ENCODE measurements at places on chromosomes 11 and 22.

GRCh38 chr11:60872124-60872960 lies 5.0 kb downstream of the ZP1 start:
- DNase-seq: no peak

- DNase-seq: no peak
Measured at GRCh38 chr11:30983776-30984441, 385.6 kb downstream of the DCDC1 start.

DNA sequence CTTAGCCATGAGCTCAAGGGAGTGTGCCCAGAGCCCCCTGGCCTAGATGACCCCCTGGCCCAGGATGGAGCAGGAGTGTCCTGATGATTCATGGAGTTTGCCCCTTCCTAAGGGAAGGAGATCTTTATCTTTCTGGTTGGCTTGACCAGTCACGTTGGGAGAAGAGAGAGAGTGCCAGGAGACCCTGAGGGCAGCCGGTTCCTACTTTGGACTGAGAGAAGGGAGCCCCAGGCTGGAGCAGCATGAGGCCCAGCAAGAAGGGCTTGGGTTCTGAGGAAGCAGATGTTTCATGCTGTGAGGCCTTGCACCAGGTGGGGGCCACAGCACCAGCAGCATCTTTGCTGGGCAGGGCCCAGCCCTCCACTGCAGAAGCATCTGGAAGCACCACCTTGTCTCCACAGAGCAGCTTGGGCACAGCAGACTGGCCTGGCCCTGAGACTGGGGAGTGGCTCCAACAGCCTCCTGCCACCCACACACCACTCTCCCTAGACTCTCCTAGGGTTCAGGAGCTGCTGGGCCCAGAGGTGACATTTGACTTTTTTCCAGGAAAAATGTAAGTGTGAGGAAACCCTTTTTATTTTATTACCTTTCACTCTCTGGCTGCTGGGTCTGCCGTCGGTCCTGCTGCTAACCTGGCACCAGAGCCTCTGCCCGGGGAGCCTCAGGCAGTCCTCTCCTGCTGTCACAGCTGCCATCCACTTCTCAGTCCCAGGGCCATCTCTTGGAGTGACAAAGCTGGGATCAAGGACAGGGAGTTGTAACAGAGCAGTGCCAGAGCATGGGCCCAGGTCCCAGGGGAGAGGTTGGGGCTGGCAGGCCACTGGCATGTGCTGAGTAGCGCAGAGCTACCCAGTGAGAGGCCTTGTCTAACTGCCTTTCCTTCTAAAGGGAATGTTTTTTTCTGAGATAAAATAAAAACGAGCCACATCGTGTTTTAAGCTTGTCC lies 14.3 kb downstream of the ADORA2A start:
- no peak for DNase-seq

DNA sequence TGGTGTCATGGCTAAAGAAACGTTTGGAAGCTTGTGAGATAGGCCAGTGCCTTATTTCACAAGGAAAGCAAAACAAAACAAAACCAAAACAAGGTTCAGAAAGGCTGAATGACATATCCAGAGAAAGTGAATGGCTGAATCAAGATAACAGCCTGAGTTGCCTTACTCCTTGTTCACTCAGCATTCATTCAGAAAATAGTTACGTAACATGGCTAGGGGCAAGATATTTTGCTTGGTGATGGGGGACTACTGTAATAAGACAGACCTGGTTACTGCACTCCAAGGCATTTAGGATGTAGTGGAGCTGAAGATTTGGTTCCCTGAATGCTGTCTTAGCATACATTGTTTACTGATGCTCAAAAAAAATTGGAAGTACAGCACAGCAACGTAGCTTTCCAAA lies 47.7 kb downstream of the C11orf91 start:
- DNase-seq: no peak

GRCh38 chr11:23755076-23755475 lies 741.8 kb upstream of the LUZP2 start:
- no peak for DNase-seq

DNA sequence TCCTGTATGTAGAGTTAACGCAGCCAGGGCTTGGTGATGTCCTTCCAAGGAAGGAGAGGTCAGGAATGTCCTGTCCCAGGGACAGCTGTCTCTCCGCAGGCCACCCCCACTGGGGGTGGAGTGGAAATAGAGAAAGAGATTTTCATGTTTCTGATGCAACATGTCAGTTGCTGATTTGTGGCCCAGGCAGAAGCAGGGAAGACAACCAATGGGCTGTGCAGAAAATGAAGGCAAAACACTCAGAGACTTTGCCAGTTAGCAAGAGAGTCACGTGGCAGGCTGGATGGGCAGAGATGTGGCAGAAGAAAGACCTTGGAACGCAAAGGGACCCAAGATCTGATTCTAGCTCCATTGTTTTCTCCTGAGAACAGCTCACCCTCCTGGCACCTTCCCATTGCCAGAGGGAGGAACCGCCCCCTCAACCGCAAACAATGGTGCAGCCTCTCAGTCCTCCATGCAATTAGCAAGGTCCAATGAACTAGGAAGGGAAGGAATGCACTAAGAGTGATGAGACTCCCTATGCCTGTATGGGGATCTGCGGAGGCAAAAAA lies 71.0 kb downstream of the SYN3 start:
- DNase-seq: no peak

- no peak for DNase-seq
Measured at GRCh38 chr11:126332221-126332711, 23.2 kb upstream of the ST3GAL4 start.

DNA sequence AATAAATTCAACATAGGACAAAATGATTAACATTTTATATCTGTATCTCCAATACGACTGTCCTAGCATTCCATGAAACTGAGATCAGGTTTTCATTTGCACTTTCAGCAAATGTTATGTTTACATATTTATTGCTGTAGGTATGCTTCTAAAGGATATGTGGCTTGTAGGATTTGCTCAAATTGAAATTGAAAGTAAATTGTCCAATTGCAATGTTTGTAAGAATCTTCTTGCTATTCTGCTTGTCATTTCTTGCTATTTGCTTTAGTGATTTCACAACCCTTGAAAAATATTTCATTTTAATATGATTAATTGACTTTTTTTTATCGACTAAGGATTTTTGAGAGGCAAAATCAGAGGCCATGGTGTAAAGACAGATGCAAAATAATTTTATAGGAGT lies 904.2 kb upstream of the RAG2 start:
- DNase-seq: no peak

- DNase-seq: peak; percentile 29
Measured at GRCh38 chr11:95231881-95232605, 1.0 kb upstream of the SESN3 start.

GRCh38 chr22:49953027-49953679 lies 7.4 kb upstream of the PIM3 start:
- DNase-seq: no peak

- DNase-seq: no peak
Measured at GRCh38 chr11:3880724-3881123, 25.3 kb downstream of the STIM1 start.

DNA sequence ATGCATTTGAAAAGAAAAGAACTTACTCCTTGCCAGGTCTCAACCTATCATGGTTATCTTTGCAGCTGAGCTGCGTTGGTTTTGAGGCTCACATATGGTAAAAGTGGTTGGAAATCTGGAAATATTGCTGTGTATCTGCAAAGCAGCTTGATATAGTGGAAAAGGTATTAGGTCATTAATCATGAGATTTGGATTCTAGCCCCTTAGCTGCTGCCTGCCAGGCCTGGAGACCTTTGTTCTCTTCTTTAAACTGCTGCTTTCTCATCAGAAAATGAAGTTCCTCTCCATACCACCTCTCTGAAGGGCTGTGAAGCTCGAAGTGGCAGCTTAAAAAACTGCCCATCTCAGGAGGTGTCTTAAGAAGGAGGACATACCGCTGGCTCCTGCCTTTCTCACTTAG lies 5.7 kb downstream of the PPARA start:
- DNase-seq: no peak

DNA sequence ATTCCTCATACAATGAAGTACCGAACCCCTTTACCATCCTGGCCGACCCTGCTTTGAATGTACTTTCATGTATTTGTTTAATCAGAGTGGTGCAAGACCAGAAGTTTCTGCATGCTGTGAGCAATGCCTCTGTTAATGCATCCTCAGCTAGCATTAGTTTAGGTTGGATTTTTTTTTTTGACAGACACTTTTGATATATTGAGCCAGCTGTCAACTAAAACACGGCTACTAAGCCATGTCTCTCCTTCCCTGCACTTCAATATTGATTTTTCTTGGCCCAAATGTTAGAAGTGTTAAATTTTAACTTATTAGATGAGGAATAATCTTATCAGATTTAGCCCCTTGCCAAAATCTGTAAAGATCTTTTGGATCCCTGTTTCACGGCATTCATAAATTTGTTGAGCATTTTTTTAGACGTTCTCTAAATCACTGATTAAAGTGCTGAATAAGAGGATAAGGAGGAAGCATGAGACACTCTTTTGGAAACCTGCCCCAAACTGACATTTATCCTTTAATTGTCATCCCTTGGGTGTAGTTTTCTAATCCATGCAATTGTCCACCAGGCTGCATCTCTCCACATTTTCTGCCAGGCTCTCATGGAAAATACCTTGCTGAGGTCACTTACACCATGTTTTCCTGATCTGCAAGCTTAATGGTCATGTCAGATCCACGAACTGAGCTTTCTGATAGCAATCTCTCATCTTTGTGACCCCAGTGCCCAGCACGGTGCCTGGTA lies 130.7 kb downstream of the FEZ1 start:
- DNase-seq: no peak

DNA sequence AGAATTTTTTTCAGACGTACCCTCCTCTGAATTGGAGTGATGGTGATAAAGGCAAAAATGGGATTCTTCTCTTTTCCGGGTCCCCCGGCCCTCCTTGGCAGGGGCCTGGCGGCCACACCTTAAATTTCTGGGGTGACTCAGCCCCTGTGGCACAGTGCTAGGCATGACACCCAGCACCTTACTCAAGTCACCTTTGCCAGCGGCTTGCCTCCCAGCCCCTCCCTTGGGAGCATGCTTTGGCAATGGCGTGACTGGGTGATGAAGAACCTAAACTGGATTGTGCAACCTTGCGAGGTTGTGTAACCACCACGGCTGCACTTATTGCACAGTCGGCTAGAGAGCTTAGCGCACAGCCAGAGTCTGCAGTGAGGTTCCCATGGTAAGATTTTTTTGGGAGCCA lies 16.2 kb upstream of the LDLRAD3 start:
- no peak for DNase-seq

DNA sequence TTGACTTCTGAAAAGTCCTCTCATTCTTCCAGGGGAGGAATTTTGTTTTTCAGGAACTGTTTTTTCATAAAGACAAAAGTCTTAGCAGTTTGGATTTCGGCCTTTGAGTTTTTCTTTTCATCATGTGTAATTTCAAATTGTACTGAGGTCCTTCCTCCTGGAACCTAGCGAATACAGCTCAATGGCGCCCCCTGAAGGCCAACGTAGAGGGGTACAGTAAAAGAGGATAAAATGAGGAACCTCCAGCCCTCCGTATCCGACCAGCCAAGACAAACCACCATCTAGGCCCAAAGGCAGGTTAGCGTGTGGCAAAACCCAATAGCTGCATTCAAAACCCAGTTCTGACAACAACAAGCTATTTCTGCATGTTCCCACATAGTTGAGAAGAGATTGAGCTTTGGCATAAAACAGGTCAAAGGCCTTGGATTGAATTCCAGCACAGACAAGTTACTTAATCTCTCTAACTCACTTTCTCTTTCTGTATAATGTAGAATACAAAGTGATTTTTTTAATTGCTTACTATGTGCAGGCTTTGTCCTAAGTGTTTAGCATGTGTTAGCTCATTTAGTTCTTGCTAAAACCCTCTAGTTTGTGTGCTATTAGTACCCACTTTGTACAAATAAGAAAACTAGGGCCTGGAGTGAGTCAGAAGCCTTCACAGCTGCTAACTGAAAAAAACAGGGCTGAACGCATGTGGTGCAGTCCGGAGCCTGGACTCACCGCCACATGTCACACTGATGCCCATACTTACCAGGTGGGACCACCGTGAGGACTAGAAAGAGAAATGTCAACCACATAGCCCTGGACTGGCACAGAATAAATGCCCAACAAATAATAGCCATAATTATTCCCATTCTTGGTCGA lies 43.2 kb upstream of the ETS1 start:
- peak; percentile 77 for DNase-seq

- DNase-seq: no peak
Measured at GRCh38 chr11:2772544-2773031, 72.8 kb upstream of the KCNQ1OT1 start.

DNA sequence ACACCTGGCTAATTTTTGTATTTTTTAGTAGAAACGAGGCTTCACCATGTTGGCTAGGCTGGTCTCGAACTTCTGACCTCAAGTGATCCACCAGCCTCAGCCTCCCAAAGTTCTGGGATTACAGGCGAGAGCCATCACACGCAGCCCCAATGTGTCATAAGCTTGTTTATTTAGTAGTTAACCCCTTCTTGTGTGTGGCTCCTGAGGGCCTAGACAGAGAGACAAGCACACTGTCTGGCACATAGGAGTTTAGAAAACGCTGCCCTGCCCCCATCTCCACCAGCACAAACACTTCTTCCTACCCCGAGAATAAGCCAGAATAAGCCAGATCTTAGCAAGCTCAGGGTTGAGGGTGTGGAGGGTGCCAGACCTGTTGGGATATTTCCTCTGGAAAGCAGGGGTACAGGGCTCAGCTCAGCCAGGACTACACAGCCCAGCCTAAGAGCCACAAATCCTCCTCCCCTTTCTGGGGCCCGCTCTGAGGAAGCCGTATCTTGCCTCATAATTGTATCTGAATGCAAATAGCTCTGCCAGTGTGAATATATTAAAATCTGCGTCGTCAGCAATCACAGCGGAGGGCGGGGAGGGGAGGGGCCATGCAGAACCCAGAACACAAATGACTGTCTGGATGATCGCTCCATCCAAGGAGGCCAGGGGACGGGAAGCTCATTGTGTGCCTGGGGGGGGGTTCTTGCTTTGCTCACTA lies 247.3 kb downstream of the MN1 start:
- DNase-seq: no peak

DNA sequence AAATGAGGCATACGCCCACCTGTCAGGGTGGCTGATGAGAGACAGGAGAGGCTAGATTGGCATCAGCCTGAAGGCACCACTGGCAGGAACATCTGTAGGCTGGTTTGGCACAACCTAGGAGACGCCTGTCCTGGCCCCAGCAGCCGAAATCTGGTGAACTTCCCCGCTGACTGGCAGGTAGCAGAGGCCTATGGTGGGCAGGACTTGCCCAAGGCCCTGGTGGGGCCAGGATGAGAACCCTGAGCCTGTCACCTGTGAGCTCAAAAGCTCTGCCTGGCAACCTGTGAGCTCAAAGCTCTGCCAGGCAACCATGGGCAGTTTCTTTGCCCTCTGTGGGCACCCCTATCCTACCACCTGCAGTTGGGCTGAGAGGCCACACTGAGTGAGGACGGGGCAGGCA lies 2.5 kb downstream of the DERL3 start:
- no peak for DNase-seq

GRCh38 chr22:38286915-38287669 lies 14.3 kb upstream of the TMEM184B start:
- no peak for DNase-seq
